ENCODE measurements at places on chromosomes 7 and 10.

DNA sequence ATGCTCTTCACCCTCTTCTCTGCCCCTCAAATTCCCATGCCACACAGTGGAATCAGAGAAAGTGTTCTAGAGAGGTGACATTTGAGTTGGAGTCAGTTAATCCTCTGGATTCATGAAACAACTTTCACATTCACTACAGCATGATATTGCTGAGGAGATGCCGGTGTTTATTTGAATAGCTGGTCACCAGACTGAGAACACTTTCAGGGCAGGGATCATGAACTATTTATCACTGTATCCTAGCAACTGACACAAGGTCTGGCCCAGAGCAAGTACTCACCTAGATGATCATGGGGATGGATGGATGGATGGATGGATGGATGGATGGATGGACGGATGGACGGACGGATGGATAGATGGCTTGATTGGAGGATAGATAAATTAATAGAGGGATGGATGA is 116.7 kb upstream of the ZMIZ1 start:
- DNase-seq = no peak

DNA sequence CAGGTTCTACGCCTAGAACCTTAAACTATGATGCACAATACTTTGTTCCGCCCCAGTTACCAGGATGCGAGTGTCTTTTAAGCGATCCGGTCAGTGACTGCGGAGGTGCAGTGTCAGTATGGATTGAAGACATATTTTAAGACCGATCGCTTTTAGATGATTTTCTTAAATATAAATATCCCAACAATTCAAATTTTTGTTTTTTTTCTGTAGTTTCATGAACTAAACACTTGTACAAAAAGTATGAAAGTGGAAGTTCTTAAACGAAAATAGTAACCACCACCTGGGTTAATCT is 835 bp downstream of the COMMD3 start:
- no peak for DNase-seq

DNA sequence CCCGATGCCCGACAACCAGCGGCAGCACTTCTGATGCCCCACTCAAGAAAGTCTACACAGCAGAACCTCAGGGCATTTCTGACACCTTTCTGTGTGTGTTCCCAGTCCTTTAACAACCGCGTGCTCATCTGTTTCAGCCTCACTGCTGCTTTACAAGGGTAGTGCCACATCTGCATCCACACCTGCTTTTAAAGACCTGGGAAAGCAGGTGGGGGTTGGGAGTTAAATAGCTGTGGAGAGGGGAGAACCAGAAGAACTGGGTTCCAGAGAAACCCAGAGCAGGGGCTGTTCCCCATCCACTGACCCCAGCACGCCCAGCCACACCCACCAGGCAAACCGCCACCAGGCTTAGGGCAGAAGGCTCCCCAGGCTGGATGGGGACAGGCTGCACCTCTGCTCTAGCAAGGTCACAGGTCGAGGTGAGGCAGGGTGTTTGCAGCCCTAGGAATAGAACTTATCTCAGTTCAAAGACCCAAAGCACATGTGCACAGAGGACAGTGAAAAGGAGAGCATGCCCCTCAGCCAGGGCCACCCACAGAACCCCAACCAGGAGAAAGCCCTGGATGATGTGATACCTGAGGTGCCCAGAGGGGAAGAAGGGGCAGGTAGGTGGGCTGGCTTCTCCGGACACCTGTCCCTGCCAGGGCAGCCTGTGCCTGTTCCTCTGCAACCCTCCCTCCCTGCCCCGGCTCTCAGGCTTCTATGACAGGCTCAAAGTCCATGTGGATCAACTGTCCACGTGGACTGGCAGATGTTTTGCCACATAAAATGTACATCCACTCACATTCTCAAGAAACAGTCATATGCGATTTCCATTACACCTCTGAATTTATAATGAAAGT is 51.3 kb downstream of the COBL start:
- no peak for DNase-seq

- DNase-seq = no peak
Observed at GRCh38 chr7:360454-361100, 70.6 kb downstream of the FOXL3 start.

DNA sequence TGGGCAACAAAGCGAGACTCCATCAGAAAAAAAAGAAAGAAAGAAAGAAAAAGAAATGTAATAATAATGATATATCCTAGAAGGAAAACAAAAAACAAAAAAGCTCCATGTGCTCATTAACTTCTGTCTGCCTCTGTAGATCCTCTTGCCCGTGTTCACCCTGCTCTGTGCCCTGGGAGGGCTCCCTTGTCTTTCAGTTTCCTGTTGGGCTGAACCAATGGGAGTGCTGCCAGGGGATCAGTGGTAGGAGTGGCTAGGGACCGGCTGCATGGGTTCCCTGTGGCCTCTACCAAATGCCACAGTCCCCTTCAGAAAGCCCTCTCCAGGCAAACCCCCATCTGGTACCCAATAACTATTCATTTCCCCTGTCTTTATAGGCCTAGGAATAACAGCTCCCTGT is 51.8 kb upstream of the PARD3 start:
- no peak for DNase-seq

DNA sequence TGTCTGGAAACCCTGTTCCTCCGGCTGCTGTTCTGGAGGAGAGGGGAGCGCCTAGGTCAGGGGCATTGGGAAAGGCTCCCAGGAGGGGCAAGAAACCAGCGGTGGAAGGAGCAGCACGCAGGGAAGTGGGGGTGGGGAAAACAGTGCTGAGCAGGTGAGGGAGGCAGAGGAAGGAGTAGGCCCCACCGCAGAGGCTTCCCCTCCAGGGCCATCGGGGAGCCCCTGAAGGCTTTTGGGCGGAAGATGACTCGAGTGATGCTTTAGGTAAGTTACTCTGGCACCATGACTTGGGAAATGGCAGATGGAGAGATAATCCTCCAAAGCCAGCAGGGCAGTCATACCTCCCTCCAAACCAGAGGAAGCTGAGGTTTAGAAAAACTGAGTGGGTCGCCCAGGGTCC is 106.5 kb upstream of the ANLN start:
- no peak for DNase-seq

GRCh38 chr7:107147464-107148393 is 21.1 kb upstream of the HBP1 start:
- DNase-seq = no peak

DNA sequence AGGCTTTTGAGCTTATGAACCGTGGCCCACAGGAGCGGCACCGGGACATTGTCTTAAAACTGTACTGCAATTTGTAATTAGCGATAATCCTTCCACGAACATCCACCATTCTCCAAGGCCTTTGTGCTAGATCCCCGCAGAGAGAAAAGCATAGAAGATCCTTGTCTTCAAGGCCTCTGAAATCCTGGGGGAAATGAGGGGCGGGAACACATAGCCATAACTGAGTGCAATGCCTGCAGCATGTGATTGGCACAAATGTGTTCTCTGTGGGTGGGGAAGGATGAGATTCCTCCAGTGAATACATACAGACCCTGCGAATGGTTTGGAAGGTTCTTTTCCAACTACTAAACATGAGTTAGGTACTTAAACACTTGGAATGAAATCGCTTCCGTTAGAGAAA is 25.9 kb upstream of the PROSER2 start:
- no peak for DNase-seq

GRCh38 chr7:92793656-92794205 is 42.6 kb downstream of the CDK6 start:
- no peak for DNase-seq

DNA sequence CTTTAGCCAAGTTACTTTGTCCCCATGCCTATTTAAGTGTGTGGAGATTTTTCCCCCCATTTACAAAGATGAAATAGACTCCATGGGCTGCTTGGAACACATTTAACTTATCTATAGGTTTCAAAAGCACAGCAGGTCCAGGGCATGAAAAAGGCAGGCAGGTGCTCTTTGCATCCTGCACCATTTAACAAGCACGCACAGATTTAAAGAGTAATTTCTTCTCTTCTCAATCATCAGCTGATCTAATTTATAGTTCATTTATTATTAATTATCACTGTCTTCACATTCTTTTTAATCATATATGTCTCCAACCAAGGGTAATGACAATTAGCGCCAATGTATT is 156.8 kb downstream of the CACNA2D1 start:
- DNase-seq = peak; percentile 18

DNA sequence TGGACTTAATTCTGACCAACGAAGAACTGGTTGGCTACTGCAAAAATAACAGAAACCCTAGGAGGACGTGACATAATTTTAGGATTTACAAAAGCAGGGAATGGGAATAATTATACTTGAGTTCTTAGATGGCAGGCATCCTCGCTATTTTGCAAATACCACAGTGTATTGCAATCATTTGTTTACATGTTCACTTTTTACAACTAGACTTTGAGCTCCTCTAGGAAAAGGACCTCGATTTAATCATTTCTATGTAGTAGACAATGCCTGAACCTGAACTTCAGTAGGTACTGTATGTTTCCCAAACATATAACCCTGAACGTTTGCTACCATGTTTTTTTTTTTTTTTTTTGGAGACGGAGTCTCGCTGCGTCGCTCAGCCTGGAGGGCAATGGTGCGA is 137.7 kb downstream of the CNOT4 start:
- DNase-seq = no peak

- DNase-seq = no peak
Observed at GRCh38 chr10:59181668-59182067, 5.2 kb downstream of the PHYHIPL start.

GRCh38 chr10:118210276-118210675 is 131.8 kb downstream of the FAM204A start:
- DNase-seq = no peak

- no peak for DNase-seq
Observed at GRCh38 chr7:75945297-75946168, 30.6 kb downstream of the POR start.

DNA sequence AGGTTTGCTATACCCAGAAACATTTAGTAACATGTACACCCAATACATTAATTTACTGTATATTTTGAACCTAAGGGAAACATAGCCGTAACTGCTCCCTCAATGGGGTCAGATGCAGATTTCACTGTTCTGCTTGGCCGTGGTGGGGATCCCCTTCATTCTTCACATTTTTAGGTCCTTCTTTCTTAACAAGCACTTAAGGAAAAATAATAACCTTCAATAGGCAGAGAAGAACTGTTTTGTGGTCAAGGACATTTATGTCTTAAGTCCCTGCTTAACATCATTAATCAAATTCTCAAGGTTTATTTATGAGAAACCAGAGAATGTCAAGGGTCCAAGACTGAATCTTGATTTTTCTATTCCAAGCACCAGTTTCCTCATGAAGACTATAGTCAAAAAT is 592.1 kb upstream of the ANKRD30A start:
- no peak for DNase-seq

- no peak for DNase-seq
Observed at GRCh38 chr7:131255242-131255641, 72.4 kb upstream of the MKLN1 start.

- DNase-seq = no peak
Observed at GRCh38 chr7:85322252-85322651, 135.4 kb upstream of the SEMA3D start.
